Activated naive CD4-positive, alpha-beta T cell treated with anti-CD3 and anti-CD28 coated beads, Interleukin-2, amount 50 U/mL, for 72 hours (primary cell): ENCODE measurements at places on chromosomes 5 and 9.

GRCh38 chr9:121538221-121538620 lies 38.6 kb upstream of the GGTA1 start:
- no peak for DNase-seq

DNA sequence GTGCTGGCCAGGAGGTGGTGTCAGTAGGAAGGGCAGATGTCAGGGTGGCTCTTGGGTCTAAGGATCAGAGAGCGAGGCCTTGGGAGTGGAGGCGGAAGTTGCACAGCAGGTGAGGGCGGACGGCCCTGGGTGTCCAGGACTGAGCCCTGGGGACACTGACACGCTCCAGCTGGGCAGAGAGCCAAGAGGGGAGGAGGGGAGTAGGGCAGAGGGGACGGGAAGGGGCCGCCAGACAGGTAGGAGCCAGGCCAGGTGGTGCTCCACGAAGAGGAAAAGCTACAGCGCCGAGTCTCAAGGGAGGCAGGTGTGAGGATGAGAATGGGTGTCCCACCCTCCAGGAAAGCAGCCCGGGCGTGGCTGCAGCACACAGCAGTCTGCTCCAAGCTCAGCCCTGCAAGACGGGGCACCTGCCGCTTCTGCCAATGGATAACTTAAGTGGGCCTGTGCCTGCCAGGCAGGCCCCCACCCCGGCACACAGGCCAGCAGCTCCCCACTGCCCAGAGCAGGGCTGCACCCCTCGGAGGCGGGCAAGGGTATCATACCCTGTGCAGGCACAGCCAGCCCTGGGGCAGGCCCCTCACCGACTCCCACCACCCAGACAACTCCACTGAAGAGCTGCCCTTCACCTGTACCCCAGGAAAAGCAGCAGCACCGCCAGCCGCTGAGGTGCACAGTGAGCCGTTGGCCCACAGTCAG lies 4.9 kb downstream of the TPRN start:
- no peak for DNase-seq

DNA sequence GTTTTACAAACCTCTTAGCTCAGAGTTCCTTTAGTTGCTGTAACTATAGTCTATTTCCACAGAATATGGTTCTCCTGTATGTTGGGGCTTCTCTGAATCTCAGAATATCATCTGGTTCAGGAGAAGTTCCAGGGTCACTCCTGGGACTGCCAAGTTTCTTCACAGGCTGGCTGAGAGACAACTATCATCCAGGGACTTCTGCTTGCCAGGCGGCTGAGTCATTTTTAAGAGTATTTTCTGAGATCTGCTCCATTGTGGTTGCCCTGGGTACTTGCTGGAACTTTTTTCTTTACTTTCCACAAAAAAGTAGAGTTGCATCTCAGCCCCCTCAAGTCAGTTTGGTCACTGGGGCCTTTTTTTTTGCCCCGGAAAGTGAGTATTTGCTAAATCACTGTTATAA lies 566.5 kb downstream of the LRRC70 start:
- no peak for DNase-seq

- DNase-seq = no peak
Observed at GRCh38 chr5:140287801-140288521, 14.9 kb downstream of the PFDN1 start.

GRCh38 chr5:136686192-136686872 lies 321.0 kb upstream of the TRPC7 start:
- DNase-seq = no peak

- no peak for DNase-seq
Observed at GRCh38 chr9:18138656-18139055, 335.3 kb upstream of the ADAMTSL1 start.

- peak; percentile 51 for DNase-seq
Observed at GRCh38 chr9:37408933-37409710, 13.4 kb upstream of the GRHPR start.
